ENCODE measurements at places on chromosomes 7 and 10. TPM values are rescaled to one million over a fixed set of nuclear protein-coding genes. Genes with fewer than 3 reads are reported as not detected.

DNA sequence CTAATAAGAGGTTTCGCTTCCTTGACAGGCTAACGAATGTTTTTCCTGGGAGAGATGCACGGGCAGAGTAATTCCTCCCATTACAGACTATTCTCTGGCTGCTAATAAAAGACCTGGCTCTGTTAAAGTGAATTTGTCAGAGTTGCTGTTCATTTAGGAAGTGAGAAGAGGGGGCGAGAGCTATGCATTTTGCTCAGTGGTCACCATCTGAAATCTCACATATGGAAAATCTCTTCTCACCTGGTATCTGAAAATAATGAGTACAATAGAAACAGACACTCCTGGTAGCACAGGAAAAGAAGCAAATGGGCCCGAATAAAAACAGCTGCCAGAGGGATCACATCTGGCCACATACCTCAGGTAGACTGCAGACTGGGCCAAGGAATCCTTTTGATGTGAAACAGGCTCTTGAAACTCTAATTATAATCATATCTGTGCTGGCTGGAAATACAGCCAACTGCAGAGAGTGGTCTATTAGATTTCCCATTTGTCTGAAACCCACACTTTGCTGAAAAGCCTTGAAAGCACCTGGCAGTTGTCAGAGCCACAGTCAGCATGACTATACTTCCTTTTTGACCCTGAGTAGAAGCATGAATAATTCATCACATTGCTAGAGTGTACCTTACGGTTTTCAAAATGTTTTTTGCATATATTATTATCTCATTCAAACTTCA lies 33.6 kb downstream of the AOAH start:
- H3K36me3 ChIP-seq, result no peaks in the 10 kb centered on the region
- no peak overlapping the region for H3K27ac ChIP-seq
- H3K4me3 ChIP-seq, result no peak overlapping the region
- no peaks in the 10 kb centered on the region for H3K4me1 ChIP-seq

DNA sequence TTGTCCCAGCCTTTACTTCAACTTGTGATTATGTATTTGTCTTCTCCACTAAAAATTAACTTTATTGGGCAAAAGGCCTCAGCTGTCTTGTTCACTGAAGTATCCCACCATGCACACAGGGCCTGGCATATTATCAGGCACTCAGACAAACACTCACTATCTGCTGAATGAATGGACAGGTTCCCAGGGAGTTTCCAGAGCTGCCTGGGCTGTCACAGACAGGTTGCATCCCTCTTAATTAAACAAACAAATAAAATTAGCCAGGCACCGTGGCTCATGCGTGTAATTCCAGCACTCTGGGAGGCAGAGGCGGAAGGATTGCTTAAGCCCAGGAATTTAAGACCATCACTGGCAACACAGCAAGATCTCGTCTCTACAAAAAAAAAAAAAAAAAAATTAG lies 1.5 kb upstream of the TSPAN14 start:
- H3K4me3 ChIP-seq, result no peak overlapping the region
- peaks cover 43% of the 10 kb centered on the region for H3K4me1 ChIP-seq
- no peaks in the 10 kb centered on the region for H3K36me3 ChIP-seq

- no peak overlapping the region for H3K4me3 ChIP-seq
- DNase-seq, result no peak
- no peaks in the 10 kb centered on the region for H3K27me3 ChIP-seq
- H3K27ac ChIP-seq, result no peak overlapping the region
- H3K4me1 ChIP-seq, result peaks cover 23% of the 10 kb centered on the region
Measured at GRCh38 chr10:80131499-80131901, 1.0 kb upstream of the PLAC9 start.

DNA sequence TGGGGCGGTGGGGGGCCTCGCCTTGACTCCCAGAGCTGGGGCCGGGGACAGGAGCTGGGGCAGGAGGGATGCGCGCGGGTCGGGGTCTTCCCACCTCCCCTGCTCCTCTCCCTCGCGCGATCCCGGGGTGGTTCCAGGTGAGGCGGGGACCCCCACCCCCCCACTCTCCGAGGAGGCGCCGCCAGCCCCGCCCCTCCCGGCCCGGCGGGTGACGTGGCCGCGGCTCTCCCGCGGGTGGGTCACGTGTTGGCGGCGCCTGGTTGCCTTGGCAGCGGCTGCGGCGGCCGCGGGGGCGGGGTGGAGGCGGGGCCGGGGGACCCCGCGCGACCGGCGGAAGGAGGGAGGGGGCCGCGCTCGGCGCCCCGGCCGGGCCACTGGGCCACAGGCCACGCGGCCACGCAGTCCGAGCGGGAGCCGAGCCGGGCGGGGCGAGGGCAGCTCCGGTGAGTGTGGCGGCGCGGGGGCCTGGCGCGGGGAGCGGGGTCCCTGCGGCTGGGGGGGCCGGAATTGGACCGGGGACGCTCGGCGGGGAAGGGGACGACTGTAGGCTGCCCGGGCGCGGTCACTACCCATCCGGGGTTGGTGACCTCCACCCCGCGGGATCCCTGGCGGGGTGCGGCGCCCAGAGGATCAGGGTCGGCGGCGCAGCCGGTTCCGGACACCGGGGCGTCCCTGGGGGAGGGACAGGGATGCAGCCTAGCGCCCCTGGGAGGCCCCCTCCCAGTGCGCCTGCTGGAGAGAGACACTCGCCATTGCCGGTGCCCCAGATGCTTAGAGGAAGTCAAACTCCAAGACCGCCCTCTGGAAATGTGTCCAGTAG lies at the start of gene ORAI2:
Gene ORAI2 (plus strand): TSS at position 357 of the 820 bp plus-strand sequence. CDS start 5,382 bp downstream, outside the sequence.
- DNase-seq, result no peak
- peaks cover 47% of the 10 kb centered on the region for H3K4me1 ChIP-seq
- H3K27ac ChIP-seq, result peak within 1 kb of the TSS; percentile 84
- no peaks in the 10 kb centered on the region for H3K36me3 ChIP-seq

OR2A42 gene
- total RNA-seq, result not detected

GRCh38 chr10:45151467-45152214 lies 150.9 kb downstream of the ZNF22 start:
- no peaks in the 10 kb centered on the region for H3K4me1 ChIP-seq
- no peak overlapping the region for H3K4me3 ChIP-seq
- no peaks in the 10 kb centered on the region for H3K36me3 ChIP-seq
- DNase-seq, result no peak
- H3K27ac ChIP-seq, result no peak overlapping the region
- no peaks in the 10 kb centered on the region for H3K27me3 ChIP-seq

DNA sequence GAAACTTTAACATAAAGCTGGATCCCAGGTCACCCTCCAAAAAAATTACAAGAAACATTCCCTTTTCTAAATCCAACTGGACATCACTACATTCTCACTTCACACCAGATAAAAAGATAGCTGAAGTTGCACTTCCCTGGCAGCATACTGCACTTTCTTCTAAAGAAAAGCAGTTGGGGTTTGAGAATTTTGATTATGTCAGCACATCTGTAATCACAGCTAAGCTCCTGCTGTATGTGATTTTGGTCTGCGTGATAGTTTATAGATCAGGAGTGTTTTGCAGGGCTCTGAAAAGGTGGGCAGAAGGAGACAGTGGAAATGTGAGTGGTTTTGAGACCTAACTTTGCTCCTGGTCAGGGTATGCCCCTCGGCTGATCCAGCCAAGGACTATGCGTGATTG lies 199.1 kb upstream of the AKR1E2 start:
- H3K4me3 ChIP-seq, result no peak overlapping the region
- no peaks in the 10 kb centered on the region for H3K27me3 ChIP-seq
- no peak for DNase-seq
- H3K4me1 ChIP-seq, result no peaks in the 10 kb centered on the region

Measured in vagina (tissue), 2 donors.